ENCODE measurements at places on chromosomes 5 and 9.

DNA sequence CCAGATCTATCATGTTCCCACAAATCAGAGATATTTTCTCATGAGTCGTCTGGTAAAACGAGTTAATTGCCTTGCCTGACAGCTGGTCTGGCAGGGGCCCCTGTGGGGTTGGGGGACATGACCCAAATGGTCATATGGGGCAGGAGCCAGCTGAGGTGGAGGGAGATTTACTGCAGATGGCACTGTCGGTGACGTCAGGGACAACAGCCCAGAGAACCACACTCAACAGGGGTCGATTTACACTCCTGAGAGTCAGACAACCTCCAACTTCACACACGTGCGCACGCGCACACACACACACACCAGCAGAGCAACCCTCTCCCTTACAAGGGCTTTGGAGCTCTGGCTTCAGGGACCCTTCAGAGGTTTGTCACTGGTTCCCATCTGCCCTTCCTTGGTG is 23.4 kb upstream of the GABRP start:
- DNase-seq, result no peak

GRCh38 chr9:78858266-78858665 is 561.3 kb downstream of the PSAT1 start:
- DNase-seq, result no peak

DNA sequence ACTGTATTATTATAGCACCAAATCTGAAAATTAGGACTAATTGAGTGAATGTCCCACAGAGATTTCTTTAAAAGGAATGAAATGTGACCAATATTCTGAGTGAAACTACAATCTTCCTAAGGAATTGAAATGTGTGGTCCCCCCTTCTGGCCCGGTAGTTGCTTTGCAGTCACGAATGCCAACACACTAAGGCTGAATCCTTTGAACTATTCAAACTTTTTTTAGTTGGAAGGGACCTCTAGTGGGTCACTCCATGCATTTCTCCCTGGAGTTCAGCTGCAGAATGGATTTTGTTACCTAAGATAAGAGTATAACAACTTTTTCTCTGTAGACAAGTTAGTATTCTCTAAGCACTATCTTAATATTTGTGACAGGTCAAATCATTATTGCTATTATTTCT is 2.8 kb downstream of the CDH6 start:
- no peak for DNase-seq

DNA sequence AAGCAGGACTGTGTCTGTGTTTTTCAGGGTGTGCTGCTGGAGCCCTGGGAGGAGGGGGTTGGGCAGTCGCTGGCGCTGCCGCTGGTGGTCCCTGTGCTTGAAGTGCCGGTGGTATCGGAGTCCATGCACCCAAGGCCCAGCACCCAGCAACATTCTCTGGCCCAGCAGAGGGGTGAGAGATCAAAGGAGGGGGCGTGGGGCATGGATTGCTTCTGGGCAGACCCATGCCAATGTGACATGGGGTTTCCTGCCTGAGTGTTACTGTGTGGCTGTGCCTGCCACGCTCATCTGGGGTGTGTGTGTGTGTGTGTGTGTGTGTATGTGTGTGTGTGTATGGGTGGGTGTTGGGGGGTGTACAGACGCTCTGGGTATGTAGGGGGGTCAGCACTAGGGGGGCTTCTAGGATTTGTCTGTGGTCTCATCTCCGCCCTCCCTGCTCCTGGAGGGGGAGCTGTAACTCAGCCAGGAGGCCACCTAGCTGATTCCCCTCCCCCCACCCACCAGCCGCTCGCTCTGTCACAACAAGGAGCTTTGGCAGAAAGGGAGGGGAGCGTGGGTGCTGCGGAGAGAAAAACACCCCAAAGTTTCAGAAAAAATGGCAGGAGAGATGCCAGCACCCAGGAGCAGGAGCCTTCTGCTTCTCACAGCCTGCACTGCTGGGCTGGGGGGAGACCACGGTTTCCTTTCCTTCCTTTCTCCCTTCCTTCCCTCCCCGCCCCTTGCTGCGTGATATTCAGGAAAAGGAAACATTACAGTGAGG is 35.9 kb upstream of the HSPA9 start:
- DNase-seq, result no peak

- DNase-seq, result no peak
Observed at GRCh38 chr5:125357660-125358059, 611.2 kb upstream of the ZNF608 start.

GRCh38 chr5:141783947-141784296 is 94.3 kb downstream of the PCDH1 start:
- DNase-seq, result peak; percentile 23

GRCh38 chr9:88816141-88816540 is 175.1 kb upstream of the S1PR3 start:
- no peak for DNase-seq

GRCh38 chr9:135305546-135306180 is 173.9 kb upstream of the PPP1R26 start:
- DNase-seq, result no peak

DNA sequence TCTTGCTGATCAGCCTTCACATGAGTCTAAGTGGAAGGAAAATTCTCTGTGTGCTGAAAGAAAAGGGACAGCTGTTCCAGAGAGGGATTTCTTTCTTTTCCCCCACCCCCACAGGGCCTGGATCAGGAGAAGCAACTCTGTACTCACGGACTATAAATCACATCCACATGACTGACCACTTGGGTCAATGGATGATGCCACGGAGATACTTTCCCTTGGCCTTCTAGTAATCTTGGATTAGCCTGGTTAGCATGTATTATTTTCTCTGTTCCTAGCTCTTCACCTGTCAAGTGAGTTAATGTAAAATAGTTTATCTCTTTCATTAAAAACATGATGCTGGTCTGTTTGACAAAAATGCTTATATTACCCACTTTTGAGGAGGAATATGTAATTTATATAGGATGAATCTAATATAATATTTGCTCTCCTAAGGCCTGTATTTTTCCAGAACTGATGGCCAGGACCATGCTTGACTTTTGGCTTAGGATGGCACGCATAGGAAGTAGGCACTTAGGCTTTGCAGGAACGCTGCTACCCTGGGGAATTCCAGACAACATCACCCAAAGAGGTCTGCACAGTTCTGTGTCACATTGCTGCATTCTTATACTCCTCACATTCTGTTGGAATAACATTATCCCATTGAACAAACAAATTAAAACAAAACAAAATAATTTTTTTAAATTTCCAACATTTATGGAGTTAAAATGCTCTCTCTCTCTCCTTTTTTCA is 892.1 kb downstream of the TLE1 start:
- no peak for DNase-seq

- DNase-seq, result no peak
Observed at GRCh38 chr5:7794823-7795222, 56.1 kb downstream of the CFAP90 start.

DNA sequence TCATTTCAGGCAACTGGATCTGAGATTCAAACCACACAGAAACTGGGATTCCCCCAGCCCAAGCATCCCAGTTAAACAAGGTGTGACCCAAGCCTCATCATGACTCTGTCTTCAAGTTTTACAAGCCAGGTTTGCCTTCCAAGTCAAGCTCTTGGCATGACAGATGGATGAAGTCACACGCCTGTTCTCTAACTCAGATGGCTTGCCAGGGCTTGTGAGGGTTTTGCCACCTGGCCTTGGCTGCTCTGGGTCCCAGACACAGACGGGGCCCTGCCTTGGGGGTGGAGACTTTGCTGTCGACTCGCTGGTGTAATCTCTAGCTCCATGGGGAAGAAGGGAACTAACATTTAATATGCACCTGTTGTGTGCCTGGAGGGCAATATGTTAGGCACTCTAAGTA is 95.8 kb upstream of the RARS1 start:
- DNase-seq, result no peak

GRCh38 chr9:128325629-128326028 is 3.0 kb downstream of the COQ4 start:
- no peak for DNase-seq

GRCh38 chr5:45060724-45061123 is 252.0 kb downstream of the MRPS30 start:
- no peak for DNase-seq

DNA sequence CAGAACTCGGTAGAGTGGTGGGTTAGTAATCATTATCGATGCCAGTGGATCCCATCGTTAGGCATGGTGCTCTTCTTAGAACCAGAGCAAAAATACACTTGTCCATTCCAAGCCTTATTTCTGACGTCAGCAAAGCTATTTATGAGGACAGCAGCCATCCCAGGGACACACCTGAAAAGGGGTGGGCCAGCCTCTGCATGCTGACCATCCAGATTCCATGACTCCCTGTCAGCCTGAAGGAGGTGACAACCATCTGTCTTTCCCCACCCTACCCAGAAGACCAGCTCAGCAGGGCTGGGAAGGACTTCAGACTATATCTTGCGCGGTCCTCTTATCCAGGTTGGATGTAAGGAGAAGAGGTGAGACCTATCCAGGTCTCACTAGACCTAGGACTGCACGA is 5.7 kb upstream of the NIPAL4 start:
- DNase-seq, result no peak

DNA sequence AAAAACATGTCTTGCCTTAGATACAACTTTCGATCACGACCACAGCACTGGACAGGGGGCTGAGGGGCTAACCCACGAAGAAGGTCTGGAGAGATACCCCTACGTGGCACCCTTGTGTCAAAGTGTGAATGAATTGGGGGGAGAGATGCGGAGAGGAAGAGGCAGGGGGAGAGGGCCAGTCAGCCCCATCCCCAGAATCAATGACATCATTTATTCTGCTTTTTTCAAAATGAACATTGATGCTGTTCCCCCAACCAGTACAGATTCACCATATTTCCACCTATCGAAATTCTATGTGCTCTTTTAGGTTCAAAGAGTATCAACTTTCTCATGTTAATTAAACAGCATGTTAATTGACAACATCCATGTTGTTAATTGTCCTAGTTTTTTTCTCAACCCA is 32.4 kb downstream of the DAP start:
- no peak for DNase-seq

GRCh38 chr9:128249558-128249907 is 26.3 kb downstream of the GOLGA2 start:
- DNase-seq, result no peak

- DNase-seq, result no peak
Observed at GRCh38 chr9:73199886-73200285, 48.2 kb downstream of the ANXA1 start.

- DNase-seq, result no peak
Observed at GRCh38 chr9:12352045-12352315, 341.2 kb upstream of the TYRP1 start.

DNA sequence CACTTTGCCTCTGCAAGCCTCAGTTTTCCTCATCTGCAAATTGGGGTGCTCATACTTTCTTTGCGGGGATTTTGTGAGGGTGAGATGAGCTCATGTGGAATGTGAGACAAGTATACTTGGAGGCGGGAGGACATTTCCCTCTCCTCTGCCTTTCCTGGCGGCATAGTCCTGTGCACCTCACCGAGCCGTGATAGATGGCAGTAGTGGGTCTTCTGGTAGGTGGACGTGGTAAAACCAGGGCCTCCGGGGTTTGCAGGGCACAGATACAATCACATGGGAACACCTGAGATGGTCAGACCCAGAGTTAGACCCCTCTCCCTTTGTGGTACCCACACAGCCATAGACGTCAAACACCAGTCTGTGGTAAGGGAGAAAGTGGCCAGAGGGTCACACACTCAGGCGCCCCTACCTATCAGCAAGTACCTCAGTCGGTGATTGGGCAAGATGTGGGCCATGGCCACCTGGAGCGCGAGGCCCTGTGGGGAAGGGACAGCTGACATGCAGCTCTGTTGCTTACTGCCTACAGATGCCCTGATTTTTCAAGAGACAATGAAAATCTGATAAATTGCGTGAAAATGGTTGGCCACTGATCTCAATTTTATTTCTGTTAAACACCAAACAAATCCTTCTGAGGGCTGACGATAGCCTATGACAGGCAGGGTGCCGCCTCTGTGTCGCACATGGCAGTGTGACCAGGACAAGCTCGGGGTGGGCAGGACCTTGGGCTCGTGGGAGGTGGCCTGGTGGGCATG is 9.9 kb downstream of the ERGIC1 start:
- no peak for DNase-seq

DNA sequence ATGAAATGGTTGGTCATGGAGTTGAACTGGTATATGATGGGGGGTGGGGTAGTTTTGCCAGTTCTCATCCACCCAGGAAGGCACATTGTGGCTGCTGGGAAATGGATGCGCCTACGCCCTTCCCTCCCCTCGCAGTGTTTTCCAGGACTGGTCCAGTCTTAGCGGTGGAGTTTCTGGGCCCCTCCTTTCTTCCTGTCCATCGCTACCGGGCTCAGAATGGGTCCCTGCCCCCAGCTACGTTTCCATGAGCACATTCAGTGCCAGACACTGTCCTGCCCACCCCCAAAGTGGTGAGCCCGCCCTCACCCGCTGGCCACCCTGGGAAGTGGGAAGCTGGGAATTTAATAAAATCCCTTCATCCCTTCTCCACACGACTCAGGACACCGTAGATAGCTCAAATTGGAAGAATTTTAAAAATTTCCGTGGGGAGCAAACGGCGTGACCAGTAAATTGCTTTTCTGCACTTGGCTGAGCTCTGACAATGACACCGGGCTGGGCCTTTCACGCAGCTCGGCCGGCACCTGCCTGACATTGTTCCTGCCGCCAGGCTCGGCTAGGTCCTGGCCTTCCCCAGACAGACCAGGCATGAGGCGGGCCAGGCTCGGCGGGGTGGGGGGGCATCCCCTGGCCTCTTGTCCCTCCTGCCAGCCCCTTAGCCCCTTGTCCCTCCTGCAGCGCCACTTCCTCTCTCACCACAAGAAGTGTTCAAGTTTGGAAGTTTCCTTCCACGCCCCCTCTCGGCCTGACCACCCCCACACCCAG is 3.6 kb downstream of the FGF18 start:
- no peak for DNase-seq

GRCh38 chr9:17519761-17520160 is 59.1 kb upstream of the SH3GL2 start:
- no peak for DNase-seq

GRCh38 chr9:31335529-31336234 is 1048.8 kb upstream of the ACO1 start:
- no peak for DNase-seq

- DNase-seq, result no peak
Observed at GRCh38 chr5:52870448-52870847, 82.7 kb downstream of the ITGA1 start.

DNA sequence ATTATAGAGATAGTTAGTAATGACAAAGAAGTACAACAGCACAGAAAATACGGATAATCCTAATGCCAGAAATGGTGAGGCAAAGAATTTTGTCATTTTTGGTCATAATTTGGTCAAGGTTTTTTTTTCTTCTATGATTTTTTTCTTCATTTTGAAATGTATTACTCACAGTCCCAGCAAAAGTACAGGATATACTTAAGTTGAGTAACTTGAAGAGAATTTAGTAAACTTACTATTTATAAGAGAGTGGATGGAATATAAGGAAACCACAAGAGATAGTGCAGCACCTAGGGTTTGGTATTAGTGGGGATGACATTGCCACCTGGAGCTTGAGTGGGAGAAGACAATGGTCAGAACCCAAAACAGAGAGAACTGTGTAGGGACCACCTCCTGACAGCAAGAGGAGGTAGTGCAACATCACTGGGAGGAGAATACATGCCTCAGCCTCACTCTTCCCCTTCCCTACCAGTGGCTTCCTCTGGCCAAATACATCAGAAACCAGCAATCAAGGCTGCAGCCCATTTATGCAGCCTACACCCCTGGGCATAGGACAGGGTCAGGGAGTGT is 434.5 kb upstream of the TRPC7 start:
- DNase-seq, result no peak

All from DMS79 treated with DMSO at 0.1 percent for 48 hours (cell line).